ENCODE measurements at places on chromosomes 2 and 18. TPM values are rescaled to one million over a fixed set of nuclear protein-coding genes. Genes with fewer than 3 reads are reported as not detected.

GRCh38 chr2:14891546-14891945 is 259.0 kb downstream of the LRATD1 start:
- H3K27me3 ChIP-seq: no peaks in the 10 kb centered on the region
- H3K36me3 ChIP-seq: no peaks in the 10 kb centered on the region
- H3K4me1 ChIP-seq: no peaks in the 10 kb centered on the region
- H3K27ac ChIP-seq: no peak overlapping the region
- H3K4me3 ChIP-seq: no peak overlapping the region
- no peak for DNase-seq

GRCh38 chr2:240722796-240723735 is 31.4 kb downstream of the AQP12A start:
- DNase-seq: no peak
- no peaks in the 10 kb centered on the region for H3K4me1 ChIP-seq
- H3K27ac ChIP-seq: no peak overlapping the region
- H3K36me3 ChIP-seq: no peaks in the 10 kb centered on the region
- no peaks in the 10 kb centered on the region for H3K27me3 ChIP-seq

DNA sequence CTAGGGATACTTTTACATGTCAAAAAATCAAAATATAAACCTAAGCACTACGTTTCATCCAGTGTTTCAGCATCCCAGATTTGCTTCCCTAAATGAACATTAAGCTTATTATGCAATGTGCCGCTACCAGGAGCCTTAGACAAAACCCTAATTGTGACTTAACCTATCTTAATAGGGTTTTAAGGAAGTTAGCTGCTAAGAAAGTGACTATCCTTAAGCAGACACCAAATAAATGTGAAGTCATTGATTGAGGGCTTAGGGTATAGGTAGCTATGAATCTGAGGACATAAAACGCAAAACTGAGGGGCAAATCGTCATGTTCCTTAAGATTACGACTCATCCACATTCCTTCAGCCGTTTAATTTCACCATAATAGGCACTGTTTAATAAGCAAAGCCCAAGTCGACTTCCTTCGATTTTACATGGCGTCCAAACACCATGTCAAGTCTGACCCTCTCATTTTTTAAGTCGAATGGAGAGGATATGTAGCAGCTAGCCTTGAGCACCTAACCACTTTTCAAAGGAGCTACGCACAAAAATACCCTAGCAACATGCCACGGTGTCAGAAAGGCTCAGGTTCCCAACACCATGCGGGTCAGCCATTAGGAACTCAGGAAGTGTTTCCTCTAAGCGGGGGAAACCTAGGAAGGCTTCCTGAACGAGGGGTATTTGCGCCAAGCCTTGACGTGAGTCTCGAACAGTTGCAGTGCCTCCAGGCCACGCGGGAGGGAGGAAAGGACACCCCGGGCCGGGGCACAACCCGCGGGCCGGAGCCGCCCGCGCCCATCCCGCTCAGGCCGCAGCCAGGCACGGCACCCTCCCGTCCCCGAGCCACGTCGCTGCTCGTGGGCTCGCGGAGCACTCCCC is 1.0 kb downstream of the HDLBP start:
- H3K4me3 ChIP-seq: peak overlapping the region; percentile 82
- no peaks in the 10 kb centered on the region for H3K36me3 ChIP-seq
- H3K27me3 ChIP-seq: no peaks in the 10 kb centered on the region
- no peaks in the 10 kb centered on the region for H3K4me1 ChIP-seq
- no peak for DNase-seq
- H3K27ac ChIP-seq: peak overlapping the region; percentile 99

HAAO gene
- total RNA-seq: 23.0 TPM

DNA sequence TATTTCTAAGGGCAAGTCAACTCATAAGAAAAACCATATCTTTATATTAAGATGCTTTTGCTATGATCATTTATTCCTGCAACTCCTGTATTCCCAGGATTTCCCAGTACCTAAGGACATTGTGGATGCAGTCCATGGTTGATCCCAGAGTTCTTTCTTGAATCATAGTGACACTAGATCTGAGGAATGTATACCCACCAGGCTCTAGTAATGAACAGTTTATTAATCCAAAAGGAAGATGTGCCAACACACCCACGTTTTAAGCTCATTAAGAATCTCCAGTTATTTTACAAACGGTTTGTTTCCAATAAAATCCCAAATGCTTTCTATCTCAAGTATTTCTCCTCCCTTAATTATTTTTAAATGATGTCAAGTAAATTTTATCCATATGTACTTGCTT is 210.8 kb upstream of the ZEB2 start:
- no peak for DNase-seq
- no peaks in the 10 kb centered on the region for H3K36me3 ChIP-seq
- H3K4me1 ChIP-seq: no peaks in the 10 kb centered on the region
- H3K27me3 ChIP-seq: no peaks in the 10 kb centered on the region
- H3K4me3 ChIP-seq: no peak overlapping the region

IL37 gene
- total RNA-seq: not detected

DNA sequence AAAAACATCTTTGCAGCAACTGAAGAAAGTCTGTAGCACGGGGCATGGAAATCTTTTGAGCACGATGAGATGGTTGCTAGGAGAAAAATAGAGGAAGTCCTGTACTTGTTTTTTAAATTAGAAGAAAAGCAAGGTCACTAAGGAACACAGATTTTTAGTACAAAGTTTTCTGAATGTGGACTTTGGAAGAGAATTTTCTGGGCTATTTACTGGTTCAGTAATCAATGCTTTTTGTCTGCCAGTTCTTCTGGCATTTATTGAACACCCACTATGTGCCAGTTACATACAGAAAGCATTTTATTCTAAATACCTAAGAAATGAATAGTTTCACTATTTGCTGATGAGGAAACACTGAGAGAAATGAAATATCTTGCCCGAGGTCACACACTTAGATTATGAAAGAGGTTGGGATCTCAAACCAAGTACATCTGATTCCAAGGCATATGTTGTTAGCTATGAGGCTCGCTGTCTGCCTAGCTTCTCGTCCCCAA is 15.6 kb upstream of the MAP3K20 start:
- no peaks in the 10 kb centered on the region for H3K36me3 ChIP-seq
- H3K27me3 ChIP-seq: no peaks in the 10 kb centered on the region
- H3K27ac ChIP-seq: no peak overlapping the region

KIF1A gene
- 12.9 TPM for total RNA-seq

DNA sequence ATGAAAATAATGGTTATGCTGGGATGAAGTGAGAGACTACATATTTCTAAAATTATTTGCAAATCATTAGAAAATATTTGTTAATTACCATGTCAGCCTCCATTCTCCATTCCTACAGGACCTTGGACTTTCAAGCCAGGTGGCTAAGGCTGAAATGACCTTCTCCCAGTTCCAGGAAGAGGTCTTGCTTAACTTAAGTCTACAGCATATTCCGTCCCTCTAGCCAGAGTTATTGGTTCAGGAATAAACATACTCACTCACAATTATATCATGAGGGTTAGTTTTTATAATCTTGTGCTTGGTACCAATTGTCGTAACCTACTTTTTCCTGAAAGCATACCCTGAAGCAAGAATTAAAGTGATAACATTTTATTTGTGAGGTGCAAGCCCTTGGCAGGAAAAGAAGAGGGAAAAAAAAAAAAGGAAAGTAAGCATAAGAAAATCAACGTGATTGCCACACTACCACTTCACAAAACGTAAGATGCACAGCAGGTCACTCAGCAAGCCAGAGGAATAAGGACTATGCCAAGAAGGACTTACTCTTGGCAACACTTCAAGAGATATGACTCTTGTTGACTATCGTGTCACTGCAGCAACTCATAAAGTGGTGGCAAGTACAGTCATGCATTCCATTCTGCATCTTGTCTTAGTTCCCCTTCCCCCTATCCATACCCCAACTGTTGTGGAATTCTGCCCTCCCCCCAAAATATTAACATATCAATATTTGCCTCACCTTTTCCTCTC is 479.1 kb downstream of the MBD2 start:
- DNase-seq: no peak
- no peaks in the 10 kb centered on the region for H3K27me3 ChIP-seq
- no peak overlapping the region for H3K27ac ChIP-seq
- H3K36me3 ChIP-seq: no peaks in the 10 kb centered on the region
- no peak overlapping the region for H3K4me3 ChIP-seq

DNA sequence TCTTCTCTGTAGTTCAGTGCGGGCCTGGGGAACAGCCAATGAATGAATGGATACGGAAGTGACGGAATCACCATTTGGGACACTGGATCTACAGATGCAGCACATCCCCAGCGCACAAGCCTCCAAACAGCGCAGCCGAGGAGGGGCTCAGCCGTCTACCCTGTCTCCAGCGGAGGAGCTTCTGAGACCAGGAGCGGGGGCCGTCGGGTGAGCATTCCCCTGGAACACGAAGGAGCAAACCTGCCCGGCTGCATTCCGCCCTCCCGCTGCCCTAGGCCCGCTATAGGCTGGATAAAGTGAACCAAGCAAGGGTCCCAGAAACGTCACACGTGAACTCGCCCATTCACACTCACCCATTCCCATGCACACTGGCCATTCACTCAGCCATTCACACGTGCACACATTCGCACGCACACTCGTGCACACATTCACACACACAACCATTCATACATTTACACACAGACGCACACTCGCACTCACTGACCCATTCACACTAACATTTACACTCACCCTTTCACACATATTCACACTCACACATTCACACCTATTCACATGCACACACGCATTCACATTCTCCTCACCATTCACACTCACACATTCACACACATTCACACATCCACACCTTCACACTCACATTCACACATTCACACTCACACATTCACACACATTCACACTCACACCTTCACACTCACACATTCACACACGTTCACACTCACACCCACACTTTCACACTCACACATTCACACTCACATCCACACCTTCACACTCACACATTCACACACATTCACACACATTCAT is 63.4 kb downstream of the BIN1 start:
- no peaks in the 10 kb centered on the region for H3K36me3 ChIP-seq
- DNase-seq: no peak
- H3K27ac ChIP-seq: no peak overlapping the region
- H3K27me3 ChIP-seq: no peaks in the 10 kb centered on the region

GRCh38 chr2:205280596-205281236 is 401.6 kb upstream of the NRP2 start:
- no peak overlapping the region for H3K27ac ChIP-seq
- H3K36me3 ChIP-seq: no peaks in the 10 kb centered on the region
- H3K4me3 ChIP-seq: no peak overlapping the region

GRCh38 chr2:216735668-216736067 is 40.3 kb upstream of the IGFBP5 start:
- no peak for DNase-seq
- no peak overlapping the region for H3K4me3 ChIP-seq
- H3K27me3 ChIP-seq: no peaks in the 10 kb centered on the region
- H3K27ac ChIP-seq: peak overlapping the region; percentile 86
- peaks cover 3% of the 10 kb centered on the region for H3K4me1 ChIP-seq

DNA sequence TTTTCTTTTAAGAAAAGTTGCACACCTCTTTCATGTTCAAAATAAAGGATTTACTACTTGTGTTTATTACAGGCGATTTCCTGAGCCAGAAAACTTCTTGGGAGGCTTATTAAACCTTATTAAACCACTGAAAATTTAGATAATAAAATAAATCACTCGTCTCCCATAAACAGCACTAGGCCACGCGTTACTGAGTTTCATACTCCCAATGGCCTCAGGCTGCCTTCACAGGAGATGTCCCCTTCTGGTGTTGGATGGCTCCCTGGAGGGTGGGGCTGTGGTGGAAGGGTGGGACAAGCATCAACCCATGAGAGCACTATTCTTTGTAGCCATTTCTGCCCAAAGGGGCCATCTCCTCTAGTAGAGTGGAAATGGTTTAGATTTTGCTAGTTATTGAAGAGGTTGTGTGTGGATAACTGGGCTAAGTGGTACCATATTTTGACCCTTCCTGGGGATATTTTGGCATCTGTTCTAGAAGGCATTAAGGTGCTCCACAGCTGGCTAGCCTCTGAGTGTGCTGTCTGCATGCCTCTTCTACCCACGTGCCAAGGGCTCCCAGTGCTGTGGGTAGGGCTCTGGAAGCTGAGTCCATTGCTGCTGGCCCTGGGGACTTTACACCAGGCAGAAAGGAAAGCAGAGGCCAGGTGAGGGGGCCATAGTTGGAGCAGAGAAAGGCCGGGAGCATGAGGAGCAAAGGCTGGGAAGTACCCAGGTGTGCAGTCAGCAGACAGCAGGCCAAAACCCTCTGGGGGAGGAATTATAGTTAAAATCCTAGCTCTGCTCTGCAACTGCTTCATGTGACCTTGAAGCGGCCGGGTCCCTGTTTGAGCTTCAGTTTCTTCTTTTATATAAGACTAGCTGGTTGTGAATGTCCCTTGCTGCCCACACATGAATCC is 121.7 kb upstream of the SMAD2 start:
- H3K4me3 ChIP-seq: no peak overlapping the region
- H3K27ac ChIP-seq: no peak overlapping the region
- no peaks in the 10 kb centered on the region for H3K36me3 ChIP-seq
- no peaks in the 10 kb centered on the region for H3K27me3 ChIP-seq

DNA sequence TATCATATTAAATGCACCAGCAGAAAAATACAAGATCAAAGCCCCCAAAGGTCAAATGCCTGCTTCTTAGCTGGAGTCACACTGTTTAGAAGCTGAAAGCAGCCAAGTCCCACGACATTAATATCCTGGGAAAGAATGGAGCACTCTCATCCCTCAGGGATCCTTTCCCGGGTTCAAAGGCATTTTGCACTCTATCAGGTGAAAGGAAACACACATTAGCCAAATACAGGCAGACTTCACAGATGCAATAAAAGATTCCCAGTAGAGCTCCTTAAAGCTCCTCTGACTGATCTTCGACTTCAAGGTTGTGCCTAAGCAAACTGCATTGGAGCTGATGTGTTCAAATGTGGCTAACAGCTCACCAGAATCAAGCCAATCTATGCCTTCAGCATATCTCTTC is 158.4 kb downstream of the RNF152 start:
- no peaks in the 10 kb centered on the region for H3K36me3 ChIP-seq
- peaks cover 7% of the 10 kb centered on the region for H3K4me1 ChIP-seq
- no peaks in the 10 kb centered on the region for H3K27me3 ChIP-seq
- H3K4me3 ChIP-seq: no peak overlapping the region
- DNase-seq: no peak

GRCh38 chr18:52730972-52731619 is 391.1 kb downstream of the DCC start:
- no peaks in the 10 kb centered on the region for H3K27me3 ChIP-seq
- no peak for DNase-seq
- H3K4me1 ChIP-seq: no peaks in the 10 kb centered on the region

DNA sequence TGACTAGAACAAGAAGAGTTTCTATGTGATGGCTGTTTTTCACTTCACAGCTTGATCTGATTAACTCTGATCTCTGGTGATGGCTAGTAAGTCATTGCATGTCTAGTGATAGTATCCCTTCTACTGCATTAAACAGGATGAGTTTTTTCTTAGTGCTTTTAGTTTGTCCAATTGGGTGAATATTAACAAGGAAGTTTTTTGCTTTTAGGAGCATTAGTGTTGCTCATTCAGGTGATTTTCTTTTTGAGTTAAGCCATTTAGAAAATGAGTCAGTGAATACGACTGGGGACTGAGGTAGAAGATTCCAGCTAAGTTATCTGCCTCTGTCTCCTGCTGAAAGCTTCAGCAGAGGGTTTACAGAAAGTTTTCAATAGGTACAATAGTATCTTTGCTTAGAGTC is 306.7 kb downstream of the PIK3C3 start:
- no peak overlapping the region for H3K4me3 ChIP-seq
- H3K36me3 ChIP-seq: no peaks in the 10 kb centered on the region
- H3K4me1 ChIP-seq: no peaks in the 10 kb centered on the region
- DNase-seq: no peak
- no peaks in the 10 kb centered on the region for H3K27me3 ChIP-seq
